ENCODE measurements at places on chromosomes 5 and 9.

DNA sequence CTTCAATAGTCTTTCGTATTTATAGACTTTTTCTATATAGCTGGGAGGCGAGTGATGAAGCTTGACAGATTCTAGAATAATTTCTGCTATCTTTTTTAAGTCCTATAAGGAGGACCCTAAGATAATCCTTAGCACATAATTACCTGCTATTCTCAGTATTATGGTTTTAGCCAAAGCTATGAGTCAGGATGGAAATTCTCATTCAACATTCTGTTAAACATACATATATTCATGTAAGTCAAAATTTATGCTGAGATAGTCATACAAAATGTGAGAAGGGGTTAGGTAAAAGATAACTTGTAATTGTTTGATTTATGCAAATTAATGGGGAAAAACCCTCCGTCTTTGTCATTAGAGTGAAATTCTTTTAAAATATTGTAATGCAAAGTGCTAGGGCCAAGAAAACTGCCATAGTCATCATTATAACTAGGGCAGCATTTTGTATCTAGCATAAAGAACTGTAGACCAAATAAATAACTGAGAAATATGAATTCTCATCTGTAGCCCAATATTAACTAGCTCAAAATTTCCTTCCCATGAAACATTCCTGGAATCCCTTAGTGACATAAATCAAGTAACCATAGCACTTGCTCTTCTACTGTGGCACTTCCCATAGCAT lies 118.5 kb downstream of the MRPS30 start:
- DNase-seq = no peak

GRCh38 chr5:151719228-151720000 lies 32.7 kb upstream of the SPARC start:
- DNase-seq = peak; percentile 8

- DNase-seq = no peak
Measured at GRCh38 chr9:3736161-3736560, 210.4 kb upstream of the RFX3 start.

DNA sequence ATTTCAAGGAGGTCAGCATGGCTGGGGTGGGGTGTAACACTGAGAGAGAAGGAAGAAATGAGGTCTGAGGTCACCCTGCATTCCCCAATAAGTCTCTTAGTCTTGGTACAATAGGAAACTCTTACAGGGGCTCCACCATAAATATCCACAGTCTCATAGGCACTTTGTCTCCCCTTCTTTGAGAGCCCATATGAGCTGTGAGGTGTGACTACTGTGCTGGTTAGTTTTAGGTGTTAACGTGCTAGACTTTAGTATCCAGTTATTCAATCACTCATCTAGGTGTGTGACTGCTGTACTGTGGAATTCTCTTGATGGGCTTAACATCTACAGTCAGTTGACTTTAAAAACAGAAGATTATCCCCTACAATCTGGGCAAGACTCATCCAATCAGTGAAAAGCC lies 378.1 kb upstream of the RFX3 start:
- DNase-seq = no peak

- DNase-seq = no peak
Measured at GRCh38 chr9:122403381-122404000, 32.7 kb downstream of the PTGS1 start.
